ENCODE measurements at places on chromosomes 2 and 18. TPM values are rescaled to one million over a fixed set of nuclear protein-coding genes. Genes with fewer than 3 reads are reported as not detected.

Gene GKN2
- total RNA-seq = not detected

Gene HSPD1
- 292 TPM for total RNA-seq

Gene CYRIA
- 4.9 TPM for total RNA-seq

Gene CFC1
- not detected for total RNA-seq

Gene REG3G
- not detected for total RNA-seq

Gene CETN1
- not detected for total RNA-seq

Gene SERPINB12
- total RNA-seq = not detected

Gene SERPINB10
- not detected for total RNA-seq

Gene RFTN2
- total RNA-seq = 8.1 TPM

Gene KATNAL2
- total RNA-seq = 3.0 TPM

Gene RNF149
- 36.4 TPM for total RNA-seq

Gene SCYGR1
- total RNA-seq = not detected

Gene UGT1A9
- total RNA-seq = not detected

Gene RFX8
- not detected for total RNA-seq

Gene MPP4
- 2.9 TPM for total RNA-seq

Gene CXXC1
- 46.3 TPM for total RNA-seq

Gene GNAL
- 3.6 TPM for total RNA-seq

Gene UGT1A4
- total RNA-seq = not detected

Gene ST8SIA3
- 1.2 TPM for total RNA-seq

Gene AQP12A
- total RNA-seq = not detected

Gene IL1RN
- total RNA-seq = not detected

Gene AMER3
- total RNA-seq = not detected

Gene EVX2
- total RNA-seq = not detected

Gene GBX2
- total RNA-seq = 1.2 TPM

Gene PLB1
- total RNA-seq = 1.9 TPM

Gene CYP1B1
- total RNA-seq = 12.9 TPM

Gene MROH2A
- total RNA-seq = not detected

Gene C2orf78
- total RNA-seq = not detected

Gene SERPINB3
- not detected for total RNA-seq

Gene RAD51AP2
- 0.10 TPM for total RNA-seq

Gene PTH2R
- total RNA-seq = not detected

Gene MC2R
- total RNA-seq = not detected

Gene FAM237A
- not detected for total RNA-seq

Gene MLPH
- total RNA-seq = 14.2 TPM

Gene FZD7
- total RNA-seq = 61.5 TPM
